ENCODE measurements at places on chromosomes 12 and 14. TPM values are rescaled to one million over a fixed set of nuclear protein-coding genes. Genes with fewer than 3 reads are reported as not detected.

GRCh38 chr12:131702573-131702877, 8.4 kb upstream of the SFSWAP start:
- H3K27me3 ChIP-seq: peaks cover 3% of the 10 kb centered on the region
- H3K36me3 ChIP-seq: no peaks in the 10 kb centered on the region
- H3K4me3 ChIP-seq: no peak overlapping the region

GRCh38 chr12:32566663-32567295, 112.3 kb upstream of the DNM1L start:
- H3K4me1 ChIP-seq: no peaks in the 10 kb centered on the region
- H3K36me3 ChIP-seq: peaks cover 4% of the 10 kb centered on the region
- H3K27me3 ChIP-seq: no peaks in the 10 kb centered on the region
- H3K4me3 ChIP-seq: no peak overlapping the region

DNA sequence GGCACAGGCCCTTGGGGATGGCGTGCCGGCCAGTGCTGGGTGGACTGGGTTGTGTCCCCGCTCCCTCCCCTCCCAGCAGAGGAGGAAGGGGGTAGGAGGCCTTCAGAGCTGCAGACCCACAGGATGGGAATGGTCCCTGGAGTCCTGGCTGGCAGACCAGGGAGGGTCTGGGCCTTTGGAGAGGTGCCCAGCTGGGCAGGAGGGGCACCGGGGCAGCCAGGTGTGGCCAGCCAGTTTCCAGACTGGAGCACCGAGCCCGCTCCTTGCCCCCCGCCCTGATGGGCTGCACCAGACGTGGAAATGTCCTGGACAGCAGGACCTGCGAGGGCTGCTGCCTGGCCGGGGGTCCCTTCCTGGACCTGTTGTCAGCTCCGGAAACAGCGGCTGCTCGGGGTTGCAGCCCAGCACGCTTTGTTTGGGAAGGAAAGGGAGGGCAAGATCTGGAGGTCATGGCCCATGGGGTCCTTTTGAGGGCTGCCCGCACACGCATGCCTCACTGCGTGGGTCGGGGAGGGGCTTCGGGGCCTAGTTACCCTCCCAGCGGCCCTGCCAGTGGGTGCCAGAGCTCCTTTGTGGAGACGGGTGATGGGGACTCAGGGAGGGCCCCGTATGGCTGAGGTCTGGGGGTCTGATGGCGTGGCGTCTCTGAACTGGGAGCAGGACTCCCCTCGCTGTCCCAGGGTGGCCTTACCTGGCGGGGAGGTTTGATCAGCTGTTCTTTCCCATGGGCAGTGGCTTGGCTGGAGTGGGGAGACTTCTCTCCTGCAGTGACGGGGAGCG, 9.1 kb downstream of the KIF26A start:
- H3K4me1 ChIP-seq: no peaks in the 10 kb centered on the region
- no peaks in the 10 kb centered on the region for H3K27me3 ChIP-seq
- no peak overlapping the region for H3K27ac ChIP-seq
- no peaks in the 10 kb centered on the region for H3K36me3 ChIP-seq

- H3K36me3 ChIP-seq: no peaks in the 10 kb centered on the region
- no peak for DNase-seq
- H3K4me3 ChIP-seq: no peak overlapping the region
- H3K4me1 ChIP-seq: no peaks in the 10 kb centered on the region
- H3K27ac ChIP-seq: no peak overlapping the region
Measured at GRCh38 chr12:78120866-78121560, 290.3 kb downstream of the NAV3 start.

DNA sequence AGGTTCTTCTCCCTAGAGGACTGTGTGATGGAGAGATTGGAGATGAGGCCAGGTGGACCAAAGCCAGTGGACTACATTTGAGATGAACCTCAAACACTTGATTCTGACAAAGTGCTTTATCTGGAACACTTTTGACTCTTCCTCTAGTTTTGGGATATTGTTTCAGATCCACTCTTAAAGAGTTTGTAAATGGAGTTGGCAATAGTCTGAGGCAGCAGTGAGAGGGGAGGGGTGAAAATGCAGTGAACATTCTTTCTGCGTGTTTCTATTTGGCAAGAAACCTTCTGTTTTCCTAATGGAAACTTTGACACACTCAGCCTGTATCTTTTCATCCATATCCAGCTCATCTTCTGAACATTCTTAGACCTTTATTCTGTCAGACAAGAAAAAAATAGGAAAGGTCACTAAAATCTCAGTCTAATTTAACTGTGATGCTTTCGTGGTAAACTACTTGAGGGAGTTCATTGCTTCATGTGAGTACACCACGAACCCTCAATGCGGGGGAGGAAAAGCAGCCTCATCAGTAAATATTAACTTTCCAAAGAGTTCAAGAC, 57.4 kb upstream of the KCNJ8 start:
- peaks cover 24% of the 10 kb centered on the region for H3K4me1 ChIP-seq
- DNase-seq: peak; percentile 73
- H3K36me3 ChIP-seq: no peaks in the 10 kb centered on the region
- H3K4me3 ChIP-seq: no peak overlapping the region
- no peaks in the 10 kb centered on the region for H3K27me3 ChIP-seq

GRCh38 chr14:72701237-72701565, 192.7 kb downstream of the DPF3 start:
- no peaks in the 10 kb centered on the region for H3K27me3 ChIP-seq
- H3K27ac ChIP-seq: no peak overlapping the region
- no peak for DNase-seq
- H3K4me3 ChIP-seq: no peak overlapping the region
- no peaks in the 10 kb centered on the region for H3K36me3 ChIP-seq

DNA sequence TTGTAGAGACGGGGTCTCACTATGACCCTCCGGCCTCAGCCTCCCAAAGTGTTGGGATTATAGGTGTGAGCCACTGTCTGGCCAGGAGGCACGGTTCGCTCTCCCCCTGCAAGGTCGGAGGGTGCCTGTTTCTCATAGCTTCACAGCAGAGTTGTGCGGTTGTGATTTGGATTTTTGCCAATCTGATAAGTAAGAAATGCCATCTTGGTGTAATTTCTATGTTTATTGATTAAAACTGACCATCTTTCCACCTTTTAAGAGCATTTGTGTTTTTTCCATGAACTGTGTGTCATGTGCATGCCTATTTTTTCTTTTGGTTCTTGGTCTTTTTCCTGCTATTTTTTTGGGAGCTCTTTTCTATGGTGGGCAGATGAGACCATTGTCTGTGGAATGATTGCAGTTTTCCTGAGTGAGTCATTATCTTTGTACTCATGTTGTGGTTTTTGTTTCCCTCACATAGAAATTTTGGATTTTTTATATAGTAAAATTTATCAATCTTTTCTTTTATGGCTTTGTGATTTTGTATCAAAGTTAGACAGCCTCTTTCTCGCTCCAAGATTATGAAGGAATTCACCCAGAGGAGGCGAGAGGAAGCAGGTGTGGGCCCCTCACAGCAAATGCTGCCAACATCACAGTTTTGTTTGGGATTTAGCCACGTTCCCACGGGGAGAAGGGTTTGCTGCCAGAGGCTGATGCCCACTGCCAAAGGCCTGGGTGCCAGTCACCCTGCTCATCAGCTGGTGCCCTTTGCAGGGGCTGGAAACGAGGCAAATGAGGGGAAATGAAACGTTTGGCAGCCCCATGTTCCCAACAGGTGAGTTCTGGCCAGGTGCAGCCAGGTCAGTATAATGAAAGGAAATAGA, 47.2 kb downstream of the RFX4 start:
- H3K27me3 ChIP-seq: no peaks in the 10 kb centered on the region
- no peaks in the 10 kb centered on the region for H3K36me3 ChIP-seq
- no peak overlapping the region for H3K4me3 ChIP-seq
- no peak overlapping the region for H3K27ac ChIP-seq
- peak; percentile 3 for DNase-seq
- H3K4me1 ChIP-seq: no peaks in the 10 kb centered on the region

DNA sequence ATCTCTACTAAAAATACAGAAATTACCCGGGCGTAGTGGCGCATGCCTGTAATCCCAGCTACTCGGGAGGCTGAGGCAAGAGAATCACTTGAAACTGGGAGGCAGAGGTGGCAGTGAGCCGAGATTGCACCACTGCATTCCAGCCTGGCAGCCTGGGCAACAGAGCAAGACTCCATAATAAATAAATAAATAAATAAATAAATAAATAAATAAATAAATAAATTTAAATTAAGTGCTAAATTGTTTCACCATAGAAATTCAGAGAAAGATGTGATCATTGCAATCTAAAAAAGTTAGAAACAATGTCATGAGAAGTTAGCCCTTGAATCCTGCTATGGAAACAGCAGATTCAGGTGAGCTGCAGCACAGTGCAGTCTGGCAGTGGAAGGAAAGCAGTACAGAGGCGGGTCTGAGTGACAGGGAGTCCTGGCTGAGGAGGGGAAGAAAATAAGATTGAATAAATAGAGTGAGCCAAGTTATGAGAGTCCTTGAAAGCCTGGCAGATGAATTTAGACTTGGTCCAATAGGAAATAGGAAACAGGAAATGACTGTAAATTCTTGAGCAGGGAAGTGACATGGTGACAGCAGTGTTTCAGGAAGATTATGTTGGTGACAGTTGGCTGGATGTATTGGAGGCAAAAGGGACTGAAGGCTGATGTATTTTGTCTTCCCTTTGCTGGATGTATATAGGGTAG, 241.5 kb downstream of the GXYLT1 start:
- DNase-seq: peak; percentile 36
- no peak overlapping the region for H3K27ac ChIP-seq
- no peaks in the 10 kb centered on the region for H3K27me3 ChIP-seq
- H3K36me3 ChIP-seq: no peaks in the 10 kb centered on the region
- H3K4me1 ChIP-seq: peaks cover 2% of the 10 kb centered on the region

GRCh38 chr12:64678248-64678647, 68.0 kb downstream of the RASSF3 start:
- H3K27me3 ChIP-seq: no peaks in the 10 kb centered on the region
- H3K4me1 ChIP-seq: peaks cover 13% of the 10 kb centered on the region
- no peak for DNase-seq
- peak overlapping the region; percentile 33 for H3K27ac ChIP-seq
- no peak overlapping the region for H3K4me3 ChIP-seq

- H3K36me3 ChIP-seq: no peaks in the 10 kb centered on the region
- no peaks in the 10 kb centered on the region for H3K27me3 ChIP-seq
- DNase-seq: no peak
- no peaks in the 10 kb centered on the region for H3K4me1 ChIP-seq
- H3K27ac ChIP-seq: no peak overlapping the region
Measured at GRCh38 chr12:66482351-66483203, 180.3 kb downstream of the HELB start.

GRCh38 chr12:53051058-53051880, 1.4 kb downstream of the TNS2 start:
- peak; percentile 86 for DNase-seq
- H3K27ac ChIP-seq: peak overlapping the region; percentile 96
- no peaks in the 10 kb centered on the region for H3K36me3 ChIP-seq
- peaks cover 66% of the 10 kb centered on the region for H3K4me1 ChIP-seq

- H3K4me1 ChIP-seq: peaks cover 46% of the 10 kb centered on the region
- no peaks in the 10 kb centered on the region for H3K27me3 ChIP-seq
- peak overlapping the region; percentile 24 for H3K4me3 ChIP-seq
- H3K27ac ChIP-seq: peak overlapping the region; percentile 100
- H3K36me3 ChIP-seq: no peaks in the 10 kb centered on the region
Measured at GRCh38 chr12:121799156-121799841, 4.5 kb upstream of the SETD1B start.

- H3K4me1 ChIP-seq: no peaks in the 10 kb centered on the region
- H3K27ac ChIP-seq: no peak overlapping the region
- H3K27me3 ChIP-seq: no peaks in the 10 kb centered on the region
- no peak for DNase-seq
Measured at GRCh38 chr12:28578833-28579252, 388.6 kb downstream of the CCDC91 start.

DNA sequence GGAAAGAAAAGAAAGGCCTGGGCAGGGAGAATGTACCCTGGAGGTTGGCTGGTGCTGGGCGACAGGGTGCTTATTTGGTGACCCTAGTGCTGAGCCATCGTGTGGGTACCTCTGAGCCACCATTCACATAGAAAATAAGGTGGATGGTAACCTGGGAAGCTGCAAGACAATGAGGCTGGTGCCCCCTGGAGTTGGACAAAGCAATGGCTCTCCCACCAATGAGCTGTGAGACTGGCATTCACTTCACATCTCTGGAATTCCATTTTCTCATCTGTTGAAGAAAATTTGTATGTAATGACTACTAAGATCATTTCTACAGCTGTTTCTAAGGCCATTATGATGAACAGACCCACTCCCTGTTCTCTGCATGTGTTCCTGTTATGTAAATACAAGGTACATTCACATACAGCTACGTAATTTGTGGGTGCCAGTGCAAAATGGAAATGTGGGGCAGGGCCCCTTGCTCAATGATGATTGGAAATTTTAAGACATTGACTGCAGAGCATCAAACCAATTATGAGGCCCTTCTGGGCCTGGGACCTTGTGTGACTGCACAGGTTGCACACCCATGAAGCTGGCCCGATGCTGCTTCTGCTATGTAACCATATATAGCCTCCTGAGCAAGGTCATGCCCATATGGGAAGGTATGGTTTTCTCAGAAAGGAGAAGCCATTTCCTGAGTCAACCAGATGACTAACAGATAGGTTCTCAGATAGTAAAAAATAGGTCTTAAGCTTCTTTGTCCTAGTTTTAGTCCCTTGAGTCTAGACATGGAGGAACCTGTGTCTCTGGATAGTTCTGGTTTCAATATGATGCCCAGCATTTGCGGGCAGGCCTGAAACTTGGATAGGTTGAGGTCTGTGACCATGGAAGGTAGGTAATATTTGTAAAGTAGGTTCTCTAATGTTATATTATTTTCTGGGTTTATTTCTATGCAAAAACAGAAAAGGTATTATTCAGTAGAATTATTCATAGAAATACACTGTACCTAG, 63.4 kb upstream of the IGF1 start:
- H3K36me3 ChIP-seq: no peaks in the 10 kb centered on the region
- H3K4me3 ChIP-seq: no peak overlapping the region
- no peaks in the 10 kb centered on the region for H3K27me3 ChIP-seq
- H3K4me1 ChIP-seq: peaks cover 17% of the 10 kb centered on the region
- DNase-seq: peak; percentile 18

DNA sequence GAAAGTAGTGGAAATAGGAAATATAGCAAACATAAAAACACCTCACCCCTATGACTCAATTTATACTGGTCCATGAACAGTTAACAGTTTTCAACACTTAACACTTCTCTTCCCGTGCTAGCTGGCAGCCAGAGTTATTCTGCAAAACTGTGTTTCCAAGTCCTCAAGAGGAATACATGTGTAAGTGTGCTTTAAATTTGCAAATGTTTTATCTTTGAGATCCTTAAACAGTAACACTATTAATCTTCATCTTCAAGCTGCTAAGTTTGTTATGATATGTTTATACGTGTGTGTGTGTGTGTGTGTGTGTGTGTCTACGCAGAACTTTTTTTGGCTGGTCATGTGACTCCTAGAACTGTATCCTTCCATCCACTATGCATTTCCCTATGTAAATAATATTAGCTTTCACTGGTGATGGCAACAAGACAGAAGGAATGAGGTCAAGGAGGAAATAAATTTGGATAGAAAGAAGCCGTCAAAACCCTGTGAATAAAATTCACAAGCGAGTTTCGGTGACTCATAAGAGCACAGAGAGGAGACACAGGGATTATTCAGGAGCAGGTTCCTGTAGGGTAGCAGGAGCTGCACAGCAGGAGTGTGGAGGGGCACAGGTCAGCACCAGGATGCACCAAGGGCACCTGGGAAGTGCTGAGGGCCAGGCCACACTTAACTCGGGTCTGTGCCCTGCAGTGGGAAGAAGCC, 105.9 kb upstream of the ETV6 start:
- no peak overlapping the region for H3K27ac ChIP-seq
- H3K4me3 ChIP-seq: no peak overlapping the region
- H3K4me1 ChIP-seq: peaks cover 16% of the 10 kb centered on the region
- H3K27me3 ChIP-seq: no peaks in the 10 kb centered on the region
- peak; percentile 29 for DNase-seq

The PHETA1 gene
- total RNA-seq: 3.1 TPM

The CLEC4C gene
- 0.60 TPM for total RNA-seq

The NGB gene
- total RNA-seq: not detected

The SPATS2 gene
- 11.9 TPM for total RNA-seq

The ZBTB42 gene
- total RNA-seq: 10.2 TPM

The ANO4 gene
- total RNA-seq: 1.6 TPM

The DIO2 gene
- 0.46 TPM for total RNA-seq

Data from lung (tissue), 17 donors.